Neural crest cell (in vitro differentiated cells): ENCODE measurements at places on chromosomes 5 and 9. TPM values are rescaled to one million over a fixed set of nuclear protein-coding genes. Genes with fewer than 3 reads are reported as not detected.

DNA sequence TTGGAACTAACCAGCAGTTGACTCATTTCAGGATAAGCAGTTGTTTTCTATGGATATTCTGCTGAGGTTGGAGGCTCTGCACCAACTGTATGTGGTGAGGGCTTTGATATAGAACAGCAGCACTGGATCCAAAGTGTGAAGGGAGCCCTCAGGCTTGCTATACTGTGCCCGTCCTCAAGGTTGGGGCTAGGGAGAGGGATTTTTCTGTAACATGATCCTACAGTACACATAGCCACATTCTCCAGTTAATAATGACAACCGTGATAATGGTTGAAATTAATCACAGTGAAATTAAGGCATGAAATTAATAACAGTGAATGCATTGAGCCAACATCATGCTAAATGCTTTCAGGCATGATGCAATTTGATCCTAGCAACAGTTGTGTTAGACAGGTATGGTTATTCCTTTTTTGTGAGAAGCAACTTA, 36.7 kb downstream of the ARHGAP26 start:
- H3K36me3 ChIP-seq = no peaks in the 10 kb centered on the region
- DNase-seq = no peak
- no peak overlapping the region for H3K27ac ChIP-seq
- no peaks in the 10 kb centered on the region for H3K27me3 ChIP-seq
- H3K4me1 ChIP-seq = peaks cover 49% of the 10 kb centered on the region

DNA sequence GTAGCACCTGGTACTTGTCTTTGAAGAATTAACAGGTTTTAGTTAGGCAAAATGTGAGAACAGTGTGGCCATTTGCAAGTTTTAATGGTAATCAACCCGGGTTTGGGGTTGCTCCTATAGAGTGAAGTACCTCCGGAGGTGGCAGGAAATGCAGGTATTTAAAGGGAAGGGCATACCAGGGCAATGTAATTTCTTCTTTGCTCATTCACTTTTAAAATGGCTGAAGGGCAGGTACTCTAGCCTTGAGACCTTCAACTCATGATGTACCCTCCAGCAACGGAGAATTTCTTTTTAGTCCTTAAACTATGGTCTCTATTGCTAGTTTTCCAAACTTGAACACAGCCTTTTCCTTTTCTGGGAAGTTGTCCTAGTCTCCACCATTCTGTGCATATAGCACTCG, 1.3 kb upstream of the HSPA4 start:
- H3K36me3 ChIP-seq = peaks cover 3% of the 10 kb centered on the region
- no peak for DNase-seq
- H3K4me1 ChIP-seq = peaks cover 33% of the 10 kb centered on the region
- H3K27me3 ChIP-seq = peaks cover 3% of the 10 kb centered on the region
- peak overlapping the region; percentile 97 for H3K4me3 ChIP-seq

DNA sequence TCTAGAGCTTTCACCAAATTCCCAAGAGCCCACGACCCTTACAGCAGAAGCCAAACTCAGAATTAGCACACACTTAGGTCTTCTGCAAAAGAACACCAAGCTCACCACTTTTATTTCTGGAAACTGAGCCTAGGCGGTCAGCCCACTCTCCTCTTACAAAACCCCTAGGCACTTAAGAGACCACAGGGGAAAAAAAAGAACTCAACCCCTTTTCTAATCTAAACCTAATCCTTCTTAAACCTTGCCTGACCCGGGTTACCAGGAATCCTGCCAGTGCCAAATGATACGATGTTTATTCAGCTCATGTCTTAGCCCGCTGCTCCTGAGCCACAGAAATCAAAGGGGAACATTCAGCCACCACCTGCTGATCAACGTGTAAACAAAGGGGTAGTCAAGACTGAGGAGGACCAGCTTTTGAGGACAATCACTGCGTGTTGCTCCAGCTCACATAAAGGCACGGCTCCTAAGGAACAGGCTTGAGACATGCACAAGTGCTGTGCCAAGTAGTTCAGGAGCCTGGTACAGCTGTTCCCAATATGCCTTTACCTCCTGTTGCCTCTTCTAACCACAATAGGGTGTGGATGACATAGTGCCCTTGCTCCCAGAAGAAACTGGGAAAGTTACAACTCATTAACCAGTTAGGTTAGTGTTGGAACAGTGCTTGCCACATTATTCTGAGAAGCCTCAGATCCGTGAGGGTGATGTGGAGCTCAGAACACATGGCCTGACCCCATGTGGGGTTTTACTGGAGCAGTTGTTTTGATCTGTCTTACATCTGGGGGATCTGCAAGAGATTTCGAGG, 49.3 kb downstream of the ZFAND5 start:
- no peak for DNase-seq
- H3K36me3 ChIP-seq = no peaks in the 10 kb centered on the region
- H3K4me1 ChIP-seq = peaks cover 13% of the 10 kb centered on the region
- H3K4me3 ChIP-seq = no peak overlapping the region

DNA sequence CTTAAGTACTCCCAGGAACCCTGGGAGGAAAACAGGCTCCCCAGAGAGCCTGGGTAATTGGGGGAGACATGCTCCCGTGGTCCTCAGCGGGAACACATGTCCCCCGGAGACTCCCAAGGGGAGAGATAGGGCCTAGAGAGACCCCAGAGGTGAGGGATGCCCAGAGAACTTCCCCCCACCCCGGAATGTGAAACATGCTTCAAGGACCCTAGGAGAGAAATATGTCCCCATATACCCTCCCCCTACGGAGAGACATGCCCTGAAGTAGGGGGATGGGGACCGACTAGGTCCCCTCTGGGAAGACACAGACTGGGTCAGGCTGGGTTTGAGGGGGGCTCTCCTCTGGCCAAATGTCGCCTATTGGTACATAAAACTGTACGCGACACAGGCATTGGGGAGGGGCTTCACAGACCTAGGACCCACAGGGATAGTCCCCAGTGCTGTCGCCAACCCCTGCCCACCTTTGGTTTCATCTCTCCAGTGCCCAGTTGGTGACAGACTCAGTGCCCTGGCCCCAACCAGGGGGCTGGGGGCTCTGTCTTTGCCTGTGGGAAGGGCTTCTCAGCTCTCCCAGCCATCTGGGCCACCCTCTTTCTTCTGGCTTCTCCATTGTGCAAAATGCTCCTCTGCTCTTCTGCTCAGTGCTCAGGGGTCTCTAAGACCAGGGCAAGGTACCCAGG, 26.9 kb downstream of the PCDH1 start:
- H3K4me3 ChIP-seq = peak overlapping the region; percentile 86
- no peak overlapping the region for H3K27ac ChIP-seq
- peaks cover 26% of the 10 kb centered on the region for H3K4me1 ChIP-seq
- H3K36me3 ChIP-seq = no peaks in the 10 kb centered on the region
- no peaks in the 10 kb centered on the region for H3K27me3 ChIP-seq

- no peaks in the 10 kb centered on the region for H3K4me1 ChIP-seq
- no peak overlapping the region for H3K4me3 ChIP-seq
- no peaks in the 10 kb centered on the region for H3K27me3 ChIP-seq
- H3K36me3 ChIP-seq = no peaks in the 10 kb centered on the region
These were observed 95.8 kb downstream of the PLCXD3 start for GRCh38 chr5:41414598-41414997.

SUSD3 gene
- total RNA-seq = 0.27 TPM in 1 of 2 replicates, not detected in the other

TMEM167A gene
- total RNA-seq = 94.0 and 98.8 TPM in 2 replicates

NELFB gene
- 76.7 and 79.0 TPM in 2 replicates for total RNA-seq

SPATA31D3 gene
- total RNA-seq = not detected in 2 replicates

SLC25A2 gene
- total RNA-seq = 0.72 and 1.1 TPM in 2 replicates

BRINP1 gene
- total RNA-seq = 0.86 and 0.96 TPM in 2 replicates
